ENCODE measurements at places on chromosomes 7 and 10.

DNA sequence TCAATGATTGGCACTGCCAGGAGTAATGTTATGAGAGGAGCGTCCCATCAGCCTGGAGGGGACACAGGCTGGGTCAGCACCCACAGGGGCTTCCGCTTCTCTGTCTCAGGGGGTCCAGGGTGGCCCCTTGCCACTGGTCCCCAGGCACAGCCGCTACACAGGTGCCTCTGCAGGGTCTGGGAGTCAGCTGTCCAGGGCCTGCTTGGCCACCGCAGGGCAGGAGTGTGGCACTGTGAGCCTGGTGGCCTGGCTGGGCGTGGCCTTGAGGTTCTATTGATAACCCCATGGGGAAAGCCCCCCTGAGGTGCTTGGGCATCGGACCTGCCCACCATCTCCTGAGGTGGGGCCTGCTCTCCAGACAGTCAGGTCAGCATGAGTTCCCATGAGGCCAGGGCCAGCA is 136.6 kb downstream of the LHPP start:
- no peak for DNase-seq

DNA sequence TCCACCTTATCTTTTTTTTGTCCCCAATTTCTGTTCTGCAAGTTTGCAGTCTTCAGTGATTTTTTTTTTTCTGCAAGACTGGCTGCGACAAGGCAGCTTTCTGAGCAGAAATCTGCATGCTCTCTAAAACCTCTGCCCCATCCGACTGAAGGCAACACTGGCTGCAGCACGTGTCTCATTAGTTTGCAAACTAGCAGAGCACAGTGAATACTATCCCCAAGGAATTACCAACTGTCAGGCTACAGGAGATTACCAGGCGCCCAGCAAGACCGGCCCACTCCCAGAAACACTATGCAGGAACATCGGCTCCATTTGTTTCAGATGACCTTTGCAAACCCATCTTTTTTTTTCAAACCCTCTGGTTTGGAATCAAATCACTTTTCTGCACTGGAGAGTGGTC is 538.8 kb downstream of the SORCS1 start:
- no peak for DNase-seq

DNA sequence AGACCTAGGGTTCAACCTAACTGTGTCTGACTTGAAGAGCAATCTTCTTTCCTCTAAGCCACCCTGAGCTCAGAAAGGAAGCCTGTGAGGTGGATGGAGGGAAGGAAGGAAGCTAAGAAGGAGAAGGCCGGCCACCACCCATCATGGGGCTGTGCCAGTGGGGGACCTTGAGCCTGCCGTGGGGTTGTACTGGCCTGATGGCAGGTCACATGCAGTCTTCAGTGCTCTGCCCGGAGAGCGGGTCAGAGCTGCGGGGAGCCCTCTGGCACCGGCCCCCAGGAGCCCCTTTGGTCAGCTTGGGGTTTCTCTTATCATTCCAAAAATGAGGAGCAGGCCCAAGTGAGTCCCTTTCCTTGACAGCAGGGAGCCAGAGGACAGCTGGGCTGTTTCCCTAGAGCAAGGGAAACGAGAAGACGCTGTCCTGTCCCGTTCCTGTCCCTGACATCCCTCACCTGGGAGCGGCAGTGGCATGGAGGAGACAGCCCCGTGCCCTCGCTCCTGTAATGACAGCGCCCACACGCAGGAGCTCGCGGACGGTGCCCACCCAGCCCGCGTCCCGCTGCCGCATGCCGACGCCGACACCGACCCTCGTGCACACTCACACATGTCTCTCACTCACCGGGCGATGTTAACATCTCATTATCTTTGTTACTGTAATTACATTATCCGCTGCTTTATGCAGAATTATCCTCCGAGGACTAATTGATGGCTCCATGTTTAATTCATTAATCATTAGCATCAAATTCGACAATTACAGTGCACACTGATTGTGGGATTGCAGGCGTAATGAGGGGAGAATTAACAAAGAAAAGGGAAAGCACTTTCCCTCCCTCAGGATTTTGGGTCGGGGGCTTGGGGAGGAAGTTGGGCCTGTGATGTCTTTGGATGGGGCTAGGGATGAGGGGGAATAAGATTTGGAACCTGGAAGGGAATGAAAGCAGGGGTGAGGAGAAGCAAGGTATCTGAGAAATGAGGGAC is 31.3 kb downstream of the GBX1 start:
- no peak for DNase-seq

GRCh38 chr7:114432703-114433102 is 18.1 kb downstream of the FOXP2 start:
- DNase-seq = no peak

GRCh38 chr7:103577059-103577458 is 131.1 kb upstream of the SLC26A5 start:
- no peak for DNase-seq

- DNase-seq = no peak
Observed at GRCh38 chr7:1566687-1567048, 3.2 kb downstream of the PSMG3 start.

DNA sequence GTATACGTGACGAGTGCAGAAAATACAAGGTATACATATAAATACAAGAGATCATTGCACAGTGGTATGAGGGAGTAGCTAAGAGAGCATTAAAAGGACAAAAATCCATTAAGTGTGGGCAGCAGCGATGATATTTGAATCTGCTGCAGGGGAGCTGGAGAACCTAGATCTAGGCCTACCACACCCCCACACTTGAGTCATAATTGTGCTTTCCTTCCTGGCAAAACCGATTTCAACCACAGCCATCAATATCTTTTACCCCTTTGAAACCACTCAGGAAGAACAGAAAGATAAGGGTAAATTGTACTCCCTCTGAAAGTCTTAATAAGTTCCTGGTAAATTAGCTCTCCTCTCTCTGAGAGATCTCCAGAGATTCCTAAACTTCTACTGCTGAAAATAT is 345.0 kb downstream of the SORCS1 start:
- no peak for DNase-seq

DNA sequence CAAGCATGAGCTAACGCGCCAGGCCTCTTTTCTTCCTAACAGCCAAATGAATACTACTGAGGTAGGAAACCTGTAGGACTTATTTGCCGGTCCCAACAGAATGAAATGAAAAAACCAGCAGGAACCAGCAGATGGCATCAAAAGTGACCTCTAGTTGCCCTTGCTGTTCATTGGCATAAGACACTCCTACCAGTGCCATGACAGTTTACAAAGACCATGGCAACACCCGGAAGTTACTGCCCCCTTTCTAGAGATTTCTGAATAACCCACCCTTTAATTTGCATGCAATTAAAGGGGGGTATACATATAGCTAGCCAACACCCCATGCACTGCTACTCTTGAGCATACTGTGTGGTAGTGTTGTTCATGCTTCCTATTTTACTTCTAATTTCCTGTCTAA is 65.2 kb downstream of the ATE1 start:
- no peak for DNase-seq

DNA sequence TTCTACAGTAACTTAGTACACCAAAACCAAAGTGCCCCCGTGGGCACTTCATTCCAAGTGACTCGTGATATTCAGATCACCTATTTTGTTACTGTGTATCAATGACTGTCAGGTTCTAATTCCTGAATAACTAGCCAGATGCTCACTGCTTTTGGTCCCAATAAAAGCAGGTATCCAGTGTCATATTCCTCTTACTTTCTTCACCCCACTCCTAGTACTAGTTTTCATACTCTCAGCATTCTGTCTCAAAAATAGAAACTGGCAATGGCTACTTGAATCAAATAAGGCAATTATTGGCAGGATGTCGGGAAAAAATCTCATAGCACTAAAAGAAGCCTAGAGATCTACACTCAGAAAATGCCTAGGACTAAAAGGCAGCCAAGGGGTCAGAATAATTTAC is 84.6 kb downstream of the ZNF467 start:
- DNase-seq = no peak

DNA sequence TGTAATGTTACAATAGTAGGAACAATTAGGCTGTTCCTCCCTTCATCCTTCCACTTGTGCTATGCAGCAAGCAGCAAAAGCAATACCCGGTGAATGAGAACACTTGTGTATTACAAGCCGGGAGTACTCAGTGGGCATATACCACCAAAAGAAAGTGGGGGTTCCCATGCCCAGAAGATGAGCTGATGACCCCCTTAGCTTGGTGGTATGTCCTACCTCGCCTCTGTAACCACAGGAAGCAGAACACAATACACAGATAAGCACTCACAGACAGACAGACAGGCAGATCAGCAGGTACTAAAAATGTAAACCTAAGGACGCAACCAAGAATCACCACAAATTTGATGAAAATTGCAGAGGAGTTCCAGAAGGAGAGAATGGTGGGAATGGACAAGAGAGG is 15.5 kb upstream of the KIF20B start:
- no peak for DNase-seq

- no peak for DNase-seq
Observed at GRCh38 chr10:124975977-124976514, 34.1 kb downstream of the ZRANB1 start.

- DNase-seq = no peak
Observed at GRCh38 chr7:111841596-111842205, 279.4 kb upstream of the IMMP2L start.

DNA sequence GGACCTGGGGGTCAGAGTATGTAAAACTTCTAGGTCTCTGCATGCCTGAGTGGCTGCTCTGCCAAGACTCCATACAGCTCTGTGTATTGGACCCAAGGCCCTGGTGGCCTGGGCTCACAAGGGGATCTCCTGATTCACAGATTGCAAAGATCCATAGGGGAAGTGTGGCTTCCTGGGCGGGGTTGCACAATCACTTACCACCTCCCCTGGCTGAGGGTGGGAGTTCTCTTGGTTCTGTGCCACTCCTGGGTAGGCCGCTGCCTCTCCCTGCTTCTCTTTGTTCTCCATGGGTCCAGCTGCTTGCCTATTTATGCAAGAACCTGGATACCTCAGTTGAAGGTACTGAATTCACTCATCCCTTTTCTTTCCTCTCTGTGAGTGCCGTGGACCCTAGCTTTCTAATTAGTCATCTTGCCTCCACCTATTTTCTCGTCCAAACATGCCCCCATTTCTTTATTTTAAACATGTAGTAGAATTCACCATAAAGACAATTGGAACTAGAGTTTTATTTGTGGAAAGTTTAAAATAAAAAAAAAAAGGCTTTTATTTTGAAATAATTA is 18.5 kb upstream of the AGR3 start:
- DNase-seq = no peak

DNA sequence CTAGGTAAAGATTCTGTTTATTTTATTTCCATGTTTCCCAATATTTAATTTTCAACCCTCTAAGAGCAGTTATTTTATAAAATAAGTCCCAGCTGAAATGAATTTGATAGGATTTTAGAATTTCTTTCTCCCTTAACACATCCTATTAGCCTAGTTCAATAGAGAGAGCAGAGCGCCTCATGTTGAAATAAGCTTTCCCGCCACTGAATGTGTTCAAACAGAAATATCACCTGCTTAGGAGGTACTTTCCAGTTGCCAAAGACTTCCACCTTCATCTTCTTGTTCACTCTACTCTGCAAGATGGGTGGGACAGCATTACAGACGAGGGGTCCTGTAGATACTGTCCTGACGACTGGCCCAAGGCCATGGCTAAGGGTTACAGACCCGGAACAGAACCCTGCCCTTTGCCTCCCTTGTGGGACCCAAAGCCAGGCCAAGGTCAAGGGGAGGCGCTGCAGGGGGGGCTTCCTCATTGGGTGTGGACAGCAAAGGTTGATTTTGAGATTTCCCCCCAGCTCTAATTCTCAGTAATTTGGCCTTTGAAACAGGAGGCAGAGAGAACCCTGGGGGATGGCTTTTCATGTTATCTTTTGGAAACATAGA is 62.0 kb downstream of the PARP12 start:
- no peak for DNase-seq

DNA sequence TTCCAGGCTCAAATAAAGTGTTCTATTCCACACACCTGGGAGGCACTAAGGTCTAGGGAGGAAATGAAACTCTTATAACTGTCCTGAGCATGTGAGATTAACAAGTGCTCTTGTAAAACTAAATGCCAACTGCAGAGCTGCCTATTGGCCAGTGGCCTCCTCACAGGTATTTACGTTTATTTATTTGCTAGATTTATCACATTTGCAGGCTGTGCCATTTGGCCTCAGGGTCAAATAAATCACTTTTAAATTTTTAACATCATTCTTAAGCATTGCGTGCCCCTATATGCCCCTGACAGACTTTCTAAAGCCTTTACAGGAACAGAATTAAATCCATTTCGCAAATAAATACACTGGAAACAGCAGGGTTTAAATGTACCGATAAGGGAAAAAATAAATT is 381.8 kb upstream of the NFE2L3 start:
- DNase-seq = no peak

- no peak for DNase-seq
Observed at GRCh38 chr7:88092676-88092999, 127.2 kb downstream of the SRI start.

DNA sequence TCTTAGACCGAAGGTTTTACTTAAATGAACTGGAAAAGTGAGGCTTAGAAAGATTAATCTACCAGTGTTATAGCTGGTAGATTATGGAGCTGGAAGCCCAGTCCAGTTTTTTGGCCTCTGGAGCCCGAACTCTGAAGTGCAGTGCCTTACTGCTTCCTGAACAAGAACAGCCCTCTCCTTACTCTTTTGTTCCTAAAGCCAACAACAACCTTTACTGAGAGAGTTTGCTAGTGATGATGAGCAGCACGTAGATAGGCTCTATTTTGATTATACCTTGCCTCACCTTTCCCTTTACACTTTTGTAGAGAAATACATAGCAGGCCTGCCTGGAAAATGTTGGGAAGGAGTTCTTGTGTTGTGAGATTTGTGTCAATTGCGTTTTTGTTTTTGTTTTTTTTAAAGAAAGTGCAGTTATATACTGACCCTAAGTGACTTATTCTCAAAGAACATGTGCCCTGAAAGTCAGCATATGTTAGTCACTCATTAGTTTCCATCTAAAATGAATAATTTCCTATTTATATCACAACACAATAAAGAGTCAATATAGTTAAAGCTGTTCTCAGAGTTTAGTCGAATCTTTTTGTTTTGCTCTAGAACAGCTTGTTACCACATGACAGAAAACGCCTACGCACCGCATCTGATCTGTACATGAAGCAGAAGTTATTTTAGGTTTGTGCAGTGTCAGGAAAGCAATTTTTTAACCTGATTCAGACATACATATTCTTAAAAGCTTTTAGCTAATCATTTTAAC is 33.0 kb downstream of the PLEKHA1 start:
- no peak for DNase-seq

DNA sequence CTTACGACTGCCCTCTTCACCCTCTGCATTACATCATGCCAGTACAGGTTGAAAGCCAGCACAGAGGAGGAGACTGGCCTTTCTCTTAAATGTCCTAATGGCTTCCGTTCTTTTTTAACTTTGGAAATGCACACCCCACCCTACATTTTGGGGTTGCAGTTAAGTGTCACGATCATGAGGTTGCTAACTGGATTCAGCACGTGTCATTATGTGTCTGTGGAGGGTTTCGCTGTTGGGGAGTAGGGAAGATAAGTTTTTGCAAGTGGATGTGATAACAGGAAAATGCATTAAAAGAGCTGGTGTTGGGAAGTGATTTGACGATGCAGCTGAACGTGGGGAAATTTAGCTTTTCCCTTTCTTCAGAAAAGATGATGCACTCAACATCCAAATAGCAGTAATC is 135.9 kb downstream of the LRRC4 start:
- DNase-seq = no peak
